Cortex of kidney (tissue), 1 donor: ENCODE measurements at places on chromosomes 1 and 21.

DNA sequence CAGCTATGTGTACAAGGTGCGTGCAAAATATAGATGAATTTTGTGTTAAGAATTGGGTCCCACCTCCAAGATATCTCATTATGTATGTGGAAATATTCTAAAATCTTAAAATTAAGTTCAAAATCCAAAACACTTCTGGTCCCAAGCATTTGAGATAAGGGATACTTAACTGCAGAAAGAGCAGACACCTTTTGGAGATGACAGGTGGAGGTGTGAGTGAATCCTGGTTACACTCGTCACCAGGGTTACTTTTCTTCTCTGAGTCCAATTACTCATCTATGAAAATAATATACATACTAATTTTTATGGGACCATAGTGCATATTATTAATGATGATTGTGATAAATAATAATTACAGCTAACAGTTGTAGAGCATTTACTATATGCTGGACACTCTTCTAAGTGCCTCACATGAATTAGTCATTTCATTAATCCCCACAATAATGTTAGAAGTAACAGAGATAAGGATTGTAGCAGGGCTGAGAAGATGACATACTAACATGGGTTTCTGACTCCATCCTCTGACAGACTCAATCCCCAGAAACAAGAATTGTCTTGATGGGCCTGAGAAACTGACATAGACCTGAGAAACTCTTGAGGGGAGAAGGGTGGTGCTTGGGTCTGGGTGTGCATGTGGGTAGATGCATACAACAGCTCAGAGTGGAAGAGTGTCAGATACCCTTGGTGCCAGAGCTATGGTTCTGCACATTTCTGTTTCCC, 8.3 kb upstream of the FASLG start:
- DNase-seq: no peak

GRCh38 chr1:206497363-206497762, 10.0 kb upstream of the RASSF5 start:
- no peak for DNase-seq

GRCh38 chr1:67307251-67308060, at the start of gene IL12RB2:
Gene IL12RB2, plus strand, starts transcription at chr1:67307873. Its CDS starts 12,496 bp downstream, at chr1:67320369.
- no peak for DNase-seq

DNA sequence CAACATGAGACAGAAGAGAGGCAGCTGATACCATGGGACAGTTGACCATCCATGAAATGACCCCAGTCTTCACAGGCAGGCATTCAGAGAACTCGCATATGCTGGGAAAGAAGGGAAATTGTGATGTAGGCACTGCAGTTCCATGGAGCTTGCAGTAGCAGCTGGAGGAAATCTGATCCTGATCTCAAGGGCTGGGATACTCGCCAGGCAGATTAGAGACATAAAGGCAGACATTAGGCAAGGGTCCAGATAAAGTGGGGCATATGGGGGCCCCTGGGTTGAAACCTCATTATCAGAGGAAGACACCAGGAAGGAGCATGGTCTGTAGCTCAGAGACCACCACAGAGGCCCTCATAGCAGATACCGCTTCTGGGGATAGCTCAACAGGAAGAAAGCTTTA, 48.7 kb upstream of the TNR start:
- DNase-seq: no peak

GRCh38 chr1:150006881-150007421, 3.6 kb downstream of the OTUD7B start:
- no peak for DNase-seq

GRCh38 chr1:159318784-159319551, 16.8 kb downstream of the FCER1A start:
- no peak for DNase-seq

GRCh38 chr21:31489014-31489413, 145.0 kb upstream of the TIAM1 start:
- no peak for DNase-seq

DNA sequence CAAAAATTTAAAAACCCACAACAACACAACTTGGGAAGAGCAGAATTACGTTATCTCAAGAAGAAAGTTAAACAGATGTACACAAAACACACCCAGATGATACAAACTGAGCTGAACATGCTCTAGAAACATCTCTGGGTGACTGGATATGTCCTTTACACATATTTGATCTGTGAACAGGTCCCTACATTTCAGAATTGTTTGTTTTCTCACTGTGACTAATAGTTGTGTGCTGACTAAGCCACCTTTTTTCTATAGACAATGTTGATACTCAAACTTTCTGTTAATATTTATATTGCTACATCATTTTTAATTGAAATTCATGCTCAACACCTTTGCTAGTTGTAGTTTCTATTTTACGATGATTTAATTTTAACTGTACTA, 1.0 kb upstream of the F11R start:
- DNase-seq: no peak

- no peak for DNase-seq
Measured at GRCh38 chr1:70941563-70941962, 106.1 kb downstream of the PTGER3 start.

DNA sequence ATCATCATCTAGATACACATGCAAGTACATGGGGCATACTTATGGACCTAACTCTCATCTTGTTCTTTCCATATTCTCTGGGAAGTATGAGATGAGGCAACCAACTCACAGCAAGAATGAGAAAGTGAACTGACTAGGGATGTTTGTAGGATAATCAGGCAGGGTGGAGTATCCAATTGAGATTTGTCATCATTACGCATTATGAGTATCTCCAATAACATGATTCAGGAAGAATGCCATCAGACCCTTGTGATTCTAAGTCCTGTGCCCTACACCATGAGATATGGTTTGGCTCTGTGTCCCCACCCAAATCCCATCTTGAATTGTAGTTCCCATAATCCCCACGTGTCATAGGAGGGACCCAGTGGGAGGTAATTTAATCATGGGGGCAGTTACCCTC, 154.0 kb downstream of the SLC30A10 start:
- DNase-seq: no peak

DNA sequence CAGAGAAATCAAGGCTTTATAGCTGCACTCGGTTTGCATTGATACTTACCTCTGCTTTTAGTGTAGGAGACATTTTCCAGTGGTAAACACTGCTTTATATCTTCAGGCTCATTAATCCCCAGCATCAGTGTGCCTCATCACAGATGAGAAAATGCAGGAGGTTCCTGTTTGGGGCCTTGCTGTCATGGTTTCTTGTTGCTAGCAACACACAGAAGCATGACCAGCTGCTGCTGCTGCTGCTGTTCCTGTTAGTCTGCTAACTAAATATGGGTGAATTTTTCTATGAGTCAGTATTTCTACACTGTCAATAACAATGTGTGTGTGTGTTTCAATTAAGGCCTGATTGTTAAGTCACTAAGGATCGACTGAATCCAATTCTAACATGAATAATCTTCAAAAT, 85.8 kb upstream of the RGS1 start:
- DNase-seq: no peak

- no peak for DNase-seq
Measured at GRCh38 chr1:153180556-153180955, 22.7 kb upstream of the LELP1 start.

DNA sequence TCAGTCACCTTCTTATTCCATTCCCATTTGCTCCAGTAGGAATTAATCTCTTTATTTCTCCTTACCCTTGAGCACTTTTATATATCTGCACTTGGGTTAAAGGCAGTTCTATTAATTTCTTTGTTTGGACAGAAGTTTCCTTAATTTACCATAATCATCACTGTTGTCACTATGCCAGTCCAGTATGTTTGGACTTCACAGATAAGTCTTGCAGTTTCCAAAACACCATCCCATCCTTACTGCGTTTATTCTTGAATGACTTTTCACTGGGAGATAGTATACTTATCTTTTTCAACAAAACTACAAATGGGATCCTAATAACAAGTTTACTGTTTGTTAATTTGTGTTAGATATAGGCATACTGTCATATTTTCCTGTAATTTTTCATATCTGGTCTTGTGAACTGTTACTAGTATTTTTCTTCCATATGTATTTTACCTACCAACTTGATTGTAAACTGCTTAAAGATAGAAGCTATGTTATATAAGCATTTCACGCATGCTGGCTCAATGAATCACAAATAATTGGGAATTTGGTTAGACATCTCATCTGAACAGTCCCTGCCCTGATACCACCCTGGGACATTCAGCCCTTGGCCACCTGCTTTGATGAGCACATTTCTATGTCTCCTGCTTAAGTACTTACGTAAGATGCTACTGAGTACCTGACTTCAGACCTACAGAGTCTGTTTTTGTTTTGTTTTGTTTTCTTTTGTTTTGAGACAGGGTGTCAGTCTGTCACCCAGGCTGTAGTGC, 78.2 kb downstream of the OLFML2B start:
- DNase-seq: no peak

GRCh38 chr1:94332516-94332915, 85.7 kb upstream of the ABCD3 start:
- DNase-seq: no peak

GRCh38 chr1:70441392-70442035, 30.4 kb downstream of the CTH start:
- no peak for DNase-seq

- DNase-seq: no peak
Measured at GRCh38 chr1:103220631-103221041, 112.3 kb upstream of the COL11A1 start.

- DNase-seq: no peak
Measured at GRCh38 chr21:28444111-28444510, 548.6 kb downstream of the LTN1 start.

DNA sequence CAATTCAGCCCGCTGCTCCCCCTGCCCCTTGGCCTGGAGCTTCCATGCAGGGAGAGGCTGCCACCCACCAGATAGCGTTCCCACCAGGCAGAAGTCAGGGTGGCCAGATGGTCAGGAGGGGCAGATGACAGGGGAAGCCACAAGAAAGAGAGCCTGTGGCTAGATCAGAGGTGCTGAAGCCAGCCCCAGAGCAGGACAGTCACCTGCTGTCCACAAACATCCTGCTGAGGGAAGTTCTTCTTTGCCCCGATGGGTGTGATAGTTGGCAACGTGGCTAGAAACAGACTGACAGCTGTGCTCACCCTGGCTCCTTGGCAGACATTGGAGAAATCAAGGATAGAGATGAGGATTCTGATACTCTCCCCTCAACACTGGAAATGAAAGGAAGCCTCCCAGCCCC, 27.2 kb upstream of the SRP9 start:
- no peak for DNase-seq

GRCh38 chr1:156852418-156852874, 6.5 kb downstream of the INSRR start:
- no peak for DNase-seq

DNA sequence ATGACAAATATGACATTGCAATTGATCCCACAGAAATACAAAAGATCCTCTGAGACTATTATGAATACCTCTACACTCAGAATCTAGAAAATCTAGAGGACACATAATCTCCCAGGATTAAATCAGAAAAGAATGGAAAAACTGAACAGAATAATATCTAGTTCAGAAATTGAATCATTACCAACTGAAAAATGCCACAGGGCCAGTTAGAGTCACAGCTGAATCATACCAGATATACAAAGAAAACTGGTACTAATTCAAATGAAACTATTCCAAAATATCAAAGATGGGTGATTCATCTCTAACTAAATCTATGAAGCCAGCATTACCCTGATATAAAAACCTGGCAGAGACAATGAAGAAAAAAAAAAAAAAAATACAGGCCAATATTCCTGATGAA, 149.3 kb downstream of the BRINP3 start:
- DNase-seq: no peak

GRCh38 chr1:36070349-36070748, 13.5 kb upstream of the TEKT2 start:
- DNase-seq: no peak

DNA sequence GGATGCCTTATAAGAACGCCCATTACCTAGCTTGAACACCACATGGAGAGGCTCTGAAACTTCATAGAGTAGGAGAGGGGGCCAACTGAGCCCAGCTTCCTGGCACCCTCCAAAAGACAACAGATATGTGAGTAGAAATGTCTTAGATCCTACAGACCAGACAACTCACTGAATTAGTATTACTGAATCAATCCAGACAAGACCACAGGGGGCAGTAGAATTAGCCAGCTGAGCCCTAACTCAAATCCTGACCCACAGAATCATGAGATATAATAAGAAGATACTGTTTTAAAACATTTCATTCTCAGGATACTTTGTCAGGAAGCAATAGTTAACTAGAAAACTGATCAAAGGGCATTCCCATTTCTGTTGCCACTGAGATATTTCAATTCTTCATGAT, 45.8 kb upstream of the C1orf21 start:
- no peak for DNase-seq

- no peak for DNase-seq
Measured at GRCh38 chr1:197705941-197706340, 69.3 kb downstream of the DENND1B start.

DNA sequence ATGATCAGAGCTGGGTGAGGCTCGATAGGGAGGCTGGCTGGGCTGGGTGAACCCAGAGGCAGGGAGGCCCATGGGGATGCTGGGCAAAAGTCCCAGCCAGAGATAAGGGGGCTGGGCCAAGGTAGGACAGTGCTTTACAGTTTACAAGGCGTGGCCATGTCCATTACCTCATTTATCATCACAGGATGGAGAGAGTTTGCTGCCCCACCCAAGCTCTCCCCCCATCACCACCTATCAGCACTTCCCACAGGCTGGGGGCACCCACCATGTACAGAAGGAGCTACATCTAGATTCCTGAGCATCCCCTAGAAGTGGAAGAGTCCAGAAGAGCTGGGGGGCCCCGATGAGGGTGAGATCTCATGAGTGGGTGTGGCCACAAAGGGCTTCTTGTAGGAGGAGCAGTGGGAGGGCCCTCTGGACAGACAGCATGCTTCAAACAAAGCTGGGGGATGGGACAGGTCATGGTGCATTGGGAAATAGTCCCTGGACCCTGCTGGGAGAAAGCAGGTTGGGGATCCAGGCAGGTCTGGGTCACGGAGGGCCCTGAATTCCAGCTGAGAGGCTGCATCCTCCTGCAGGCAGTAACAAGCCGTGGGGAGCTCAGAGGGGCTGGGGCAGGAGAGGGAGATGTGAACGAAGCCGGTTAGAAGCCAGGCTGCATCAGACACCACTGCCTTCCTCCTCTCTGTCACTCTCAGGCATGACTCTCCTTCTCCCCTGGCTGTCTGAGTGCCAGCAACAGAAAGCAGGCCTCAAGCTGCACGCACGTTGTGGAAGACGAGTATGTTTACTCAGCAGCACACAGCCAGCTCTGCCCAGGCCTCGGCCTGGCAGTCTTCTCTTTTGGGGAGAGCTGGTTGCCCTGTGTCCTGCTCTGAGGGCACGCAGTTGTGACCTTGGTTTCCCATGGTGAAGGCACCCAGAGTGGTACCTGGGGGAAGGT, 202.3 kb downstream of the HIVEP3 start:
- DNase-seq: no peak

DNA sequence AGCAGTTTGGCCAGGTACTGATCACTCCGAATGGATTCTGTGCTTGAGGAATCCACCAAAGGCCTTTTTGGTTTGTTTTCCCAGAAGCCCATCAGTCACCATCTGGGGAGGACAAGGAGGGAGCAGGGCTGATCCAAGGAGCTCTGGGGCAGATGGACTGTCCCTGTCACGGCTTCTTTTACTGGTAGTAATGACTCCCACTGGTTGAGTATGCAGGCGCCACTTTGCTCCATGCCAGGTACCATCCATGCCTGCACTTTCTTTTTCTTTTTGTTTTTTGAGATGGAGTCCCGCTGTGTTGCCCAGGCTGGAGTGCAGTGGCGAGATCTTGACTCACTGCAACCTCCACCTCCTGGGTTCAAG, 101.7 kb downstream of the UBIAD1 start:
- no peak for DNase-seq

- DNase-seq: no peak
Measured at GRCh38 chr1:247112479-247112781, 8.3 kb upstream of the ZNF669 start.

- no peak for DNase-seq
Measured at GRCh38 chr1:110408488-110408887, 994 bp upstream of the LAMTOR5 start.

GRCh38 chr1:38624336-38625039, 235.1 kb downstream of the RRAGC start:
- no peak for DNase-seq
